Mesangial cell (primary cell): ENCODE measurements at places on chromosomes 12 and 14. TPM values are rescaled to one million over a fixed set of nuclear protein-coding genes. Genes with fewer than 3 reads are reported as not detected.

The CRACR2A gene
- 1.8 and 8.1 TPM in 2 replicates for total RNA-seq

The PKP2 gene
- total RNA-seq: 7.7 and 18.0 TPM in 2 replicates

The SLC25A47 gene
- total RNA-seq: under 0.01 TPM in 1 of 2 replicates, not detected in the other

The RARG gene
- 9.8 and 26.1 TPM in 2 replicates for total RNA-seq

The LRTM2 gene
- not detected in 2 replicates for total RNA-seq

The LRP1-AS gene
- not detected in 2 replicates for total RNA-seq

The HCAR2 gene
- 0.13 TPM in 1 of 2 replicates, not detected in the other for total RNA-seq

The PLCZ1 gene
- total RNA-seq: not detected in 2 replicates
